ENCODE measurements at places on chromosomes 1 and 21. TPM values are rescaled to one million over a fixed set of nuclear protein-coding genes. Genes with fewer than 3 reads are reported as not detected.

DNA sequence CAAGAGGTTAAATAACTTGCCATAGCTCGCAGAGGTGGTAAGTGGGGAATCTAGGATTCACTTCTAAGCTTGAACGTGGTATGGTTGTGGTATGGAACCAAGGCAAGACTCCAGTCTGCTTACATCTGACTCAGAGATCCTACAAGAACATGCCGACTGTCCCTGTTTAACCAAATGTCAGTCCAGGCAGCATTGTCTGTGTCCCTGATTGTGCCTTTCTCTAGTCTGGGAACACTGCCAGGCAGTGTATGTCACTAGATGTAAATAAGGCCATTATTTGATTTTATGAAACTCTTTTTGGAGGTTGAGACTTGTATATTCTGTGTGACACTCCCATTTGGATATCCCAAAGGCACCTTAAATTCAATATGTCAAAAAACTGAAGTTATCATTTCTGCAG is 96.0 kb downstream of the NOS1AP start:
- H3K36me3 ChIP-seq: no peaks in the 10 kb centered on the region
- H3K4me3 ChIP-seq: no peak overlapping the region
- no peaks in the 10 kb centered on the region for H3K27me3 ChIP-seq
- H3K27ac ChIP-seq: no peak overlapping the region
- DNase-seq: no peak

Gene LEMD1
- 1.3 TPM for total RNA-seq

- no peaks in the 10 kb centered on the region for H3K4me1 ChIP-seq
- no peak for DNase-seq
- no peak overlapping the region for H3K27ac ChIP-seq
- H3K4me3 ChIP-seq: no peak overlapping the region
- no peaks in the 10 kb centered on the region for H3K36me3 ChIP-seq
These were observed 10.2 kb upstream of the PLXNA2 start for GRCh38 chr1:208254376-208254775.

DNA sequence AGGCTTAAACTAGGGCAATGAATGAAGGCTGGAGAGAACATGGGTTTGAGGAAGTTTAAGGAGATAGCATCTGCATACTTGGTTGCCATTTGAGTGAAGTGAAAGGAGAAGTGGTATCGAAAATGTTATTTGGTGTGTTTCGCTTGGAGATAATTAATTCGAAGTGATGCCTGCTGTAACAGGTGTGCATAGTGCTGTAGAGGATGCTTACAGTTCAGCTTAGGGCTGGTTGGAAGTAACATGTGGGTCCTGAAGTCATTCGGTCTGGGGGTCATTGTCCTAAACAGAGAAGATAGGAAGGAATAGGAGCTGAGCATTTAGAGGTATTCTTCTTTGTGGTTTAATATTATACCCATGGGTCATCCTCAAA is 301 bp upstream of the NUDT17 start:
- H3K4me1 ChIP-seq: peaks cover 11% of the 10 kb centered on the region
- peaks cover 27% of the 10 kb centered on the region for H3K36me3 ChIP-seq
- peak overlapping the region; percentile 77 for H3K4me3 ChIP-seq
- no peak for DNase-seq
- no peaks in the 10 kb centered on the region for H3K27me3 ChIP-seq

- H3K27ac ChIP-seq: no peak overlapping the region
- H3K4me1 ChIP-seq: no peaks in the 10 kb centered on the region
- H3K4me3 ChIP-seq: no peak overlapping the region
- no peaks in the 10 kb centered on the region for H3K27me3 ChIP-seq
- DNase-seq: peak; percentile 49
These were observed 2.0 kb upstream of the PERM1 start for GRCh38 chr1:983798-984475.

DNA sequence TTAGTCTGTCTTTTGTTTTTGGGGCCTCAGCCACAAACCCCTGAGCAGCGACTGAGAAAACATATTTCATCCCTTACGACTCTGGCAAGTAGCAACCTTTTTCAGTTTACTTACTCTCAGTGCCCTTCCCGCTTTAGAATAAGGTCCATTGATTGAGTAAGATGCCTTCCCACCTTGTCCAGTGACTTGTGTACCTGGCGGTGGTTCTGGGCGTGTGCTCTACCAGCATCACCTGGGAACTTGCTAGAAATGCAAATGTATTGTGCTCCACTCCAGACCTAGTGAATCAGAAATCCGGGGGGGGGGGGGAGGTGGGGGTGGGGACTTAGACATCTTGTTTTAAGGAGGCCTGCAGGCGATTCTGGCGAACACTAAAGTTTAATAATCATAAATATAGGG is 72.1 kb downstream of the S1PR1 start:
- H3K4me3 ChIP-seq: peak overlapping the region; percentile 55
- peaks cover 56% of the 10 kb centered on the region for H3K4me1 ChIP-seq
- no peaks in the 10 kb centered on the region for H3K27me3 ChIP-seq
- no peaks in the 10 kb centered on the region for H3K36me3 ChIP-seq

Measured in CD4-positive, alpha-beta memory T cell (primary cell).